ENCODE measurements at places on chromosomes 1 and 21.

DNA sequence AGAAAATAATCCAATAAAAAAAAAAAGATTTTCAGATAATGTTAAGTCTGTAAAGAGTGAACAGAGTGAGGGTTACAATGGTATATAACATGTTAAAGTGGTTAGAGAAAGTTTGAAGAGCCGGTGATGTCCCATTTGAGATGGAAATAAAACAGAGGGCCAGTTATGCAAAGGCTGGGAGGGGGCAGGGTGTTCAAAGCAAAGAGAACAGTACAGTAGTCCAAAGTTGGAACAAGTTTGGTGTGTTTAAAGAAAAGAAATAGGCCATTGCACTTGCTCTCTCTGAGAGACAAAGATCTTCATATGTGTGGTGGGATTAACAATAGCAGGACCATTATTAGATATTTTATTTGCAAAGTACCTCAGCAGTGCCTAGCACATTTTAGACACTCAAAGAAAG, 179.5 kb upstream of the PKN2 start:
- DNase-seq, result no peak

GRCh38 chr1:224294775-224295174, 35.2 kb downstream of the NVL start:
- DNase-seq, result no peak

DNA sequence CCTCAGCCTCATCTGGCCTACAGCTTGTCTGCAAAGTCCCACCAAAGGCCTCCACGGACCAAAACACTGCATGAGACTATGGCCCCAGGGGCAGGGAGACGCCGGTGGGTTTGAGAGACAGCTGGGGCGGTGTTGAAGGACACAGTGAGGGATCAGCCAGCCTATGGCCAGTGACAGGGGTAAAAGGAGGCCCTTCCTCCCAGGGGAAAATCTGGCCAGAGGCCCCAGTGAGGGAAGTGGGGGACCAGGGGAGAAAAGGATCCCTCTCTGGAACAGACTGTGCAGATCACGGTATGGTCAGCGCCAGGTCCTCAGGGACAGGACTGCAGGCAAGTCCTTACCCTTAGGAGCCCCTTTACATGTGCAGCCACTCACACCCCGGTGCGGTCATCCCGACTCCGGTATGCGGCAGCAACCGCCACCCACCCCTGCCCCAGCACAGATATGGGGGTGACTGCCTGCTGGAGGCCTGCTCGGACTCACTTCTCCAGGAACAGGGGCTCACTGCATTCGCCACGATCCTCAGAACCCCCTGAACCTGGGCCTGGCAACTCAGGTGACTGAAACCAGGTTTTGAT, 1.3 kb downstream of the CERS2 start:
- no peak for DNase-seq

- DNase-seq, result no peak
Measured at GRCh38 chr1:210076620-210077019, 138.6 kb downstream of the SYT14 start.

DNA sequence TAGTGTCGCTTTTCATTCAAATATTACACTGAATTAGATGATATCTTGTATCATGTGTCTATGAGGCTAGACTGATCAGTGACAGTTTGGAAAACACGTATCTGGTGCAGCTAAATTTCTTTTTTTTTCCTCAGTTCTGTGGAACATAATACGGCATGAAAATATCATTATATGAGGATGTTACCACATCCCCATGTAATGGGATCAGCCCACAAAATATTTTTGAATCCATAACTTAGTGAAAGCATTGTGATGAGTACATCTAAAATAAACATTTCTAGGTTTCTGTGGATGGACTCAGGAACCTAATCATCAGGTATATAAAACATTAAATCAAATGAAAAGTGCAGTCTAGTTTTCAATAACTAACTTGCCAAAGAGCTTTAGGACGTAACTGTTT, 356.3 kb downstream of the USP25 start:
- DNase-seq, result no peak

DNA sequence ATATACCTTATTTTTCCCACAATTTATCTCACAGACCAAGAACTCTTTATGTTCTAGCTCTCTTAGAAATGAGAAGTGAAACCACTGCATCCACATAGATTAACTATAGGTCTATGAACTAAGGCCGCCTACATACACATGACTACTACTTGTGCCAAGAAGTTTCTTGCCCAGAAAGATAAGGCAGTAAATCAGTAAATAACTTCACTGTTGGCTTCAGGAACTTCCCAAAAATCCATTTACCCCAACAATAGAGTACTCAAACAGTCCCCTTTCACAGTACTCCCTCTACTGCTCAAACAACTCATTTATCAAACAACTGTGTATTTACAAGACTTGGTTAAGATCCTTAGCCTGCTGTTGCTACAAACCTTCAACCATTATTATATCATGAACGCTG, 96.5 kb downstream of the NME7 start:
- DNase-seq, result no peak

GRCh38 chr1:17289721-17290120, 18.3 kb upstream of the PADI4 start:
- DNase-seq, result no peak

GRCh38 chr1:12604114-12604874, 13.7 kb downstream of the DHRS3 start:
- DNase-seq, result no peak

- no peak for DNase-seq
Measured at GRCh38 chr1:168638884-168639283, 62.5 kb downstream of the XCL1 start.

GRCh38 chr1:83901547-83902155, 97.3 kb downstream of the TTLL7 start:
- no peak for DNase-seq

DNA sequence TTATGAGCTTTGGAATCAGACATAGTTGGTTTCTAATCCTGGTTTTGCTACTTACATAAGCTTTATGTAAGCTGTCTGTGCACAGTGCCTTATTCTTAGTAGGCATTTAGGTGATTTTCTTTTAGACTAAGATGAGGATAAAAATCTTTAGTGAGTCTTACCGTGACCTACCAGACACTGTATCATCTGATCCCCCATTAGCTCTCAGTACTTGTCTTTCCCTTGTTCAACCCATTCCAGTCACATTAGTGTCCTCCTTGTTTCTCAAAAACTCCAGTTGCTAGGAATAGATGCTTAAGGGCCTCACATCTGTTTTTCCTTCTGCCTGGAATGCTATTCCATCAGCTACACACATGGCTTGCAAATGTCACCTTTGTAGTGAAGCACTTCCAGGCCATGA, 18.8 kb downstream of the PPP1R12B start:
- DNase-seq, result no peak

DNA sequence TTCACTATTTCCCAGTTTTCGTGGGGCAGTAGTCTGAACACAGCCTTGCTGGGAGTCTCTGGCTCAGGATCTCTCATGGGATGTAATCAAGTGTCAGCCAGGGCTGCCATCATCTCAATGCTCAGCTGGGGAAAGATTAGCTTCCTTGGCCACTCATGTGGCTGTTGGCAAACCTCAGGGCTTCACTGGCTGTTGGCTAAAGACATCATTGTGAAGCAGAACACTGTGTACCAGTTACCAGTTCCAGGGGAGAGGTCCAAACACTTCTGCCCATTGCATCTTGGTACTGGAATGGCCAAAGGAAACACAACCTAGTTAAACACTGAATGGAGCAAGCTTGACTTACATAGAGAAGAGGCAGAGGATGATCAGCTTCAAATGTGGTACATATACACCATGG, 33.7 kb downstream of the AADACL4 start:
- DNase-seq, result no peak

DNA sequence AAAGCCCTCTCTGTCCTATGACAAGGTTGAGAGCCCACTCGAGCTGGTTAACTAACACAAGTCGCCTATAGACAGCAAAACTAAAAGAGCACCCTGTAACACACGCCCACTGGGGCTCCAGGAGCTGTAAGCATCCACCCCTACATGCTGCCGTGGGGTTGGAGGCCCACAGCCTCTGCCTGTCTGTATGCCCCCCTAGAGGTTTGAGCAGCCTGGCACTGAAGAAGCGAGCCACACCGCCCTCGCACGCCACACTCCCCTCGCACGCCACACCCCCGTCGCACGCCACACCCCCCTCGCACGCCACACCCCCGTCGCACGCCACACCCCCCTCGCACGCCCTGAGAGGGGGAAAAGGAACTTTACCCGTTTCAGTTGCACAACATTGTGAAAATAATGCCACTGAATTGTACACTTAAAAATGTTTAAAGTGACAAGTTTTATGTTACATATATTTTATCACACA, 13.2 kb upstream of the HMGCL start:
- peak; percentile 5 for DNase-seq
